ENCODE measurements at places on chromosomes 11 and 22.

DNA sequence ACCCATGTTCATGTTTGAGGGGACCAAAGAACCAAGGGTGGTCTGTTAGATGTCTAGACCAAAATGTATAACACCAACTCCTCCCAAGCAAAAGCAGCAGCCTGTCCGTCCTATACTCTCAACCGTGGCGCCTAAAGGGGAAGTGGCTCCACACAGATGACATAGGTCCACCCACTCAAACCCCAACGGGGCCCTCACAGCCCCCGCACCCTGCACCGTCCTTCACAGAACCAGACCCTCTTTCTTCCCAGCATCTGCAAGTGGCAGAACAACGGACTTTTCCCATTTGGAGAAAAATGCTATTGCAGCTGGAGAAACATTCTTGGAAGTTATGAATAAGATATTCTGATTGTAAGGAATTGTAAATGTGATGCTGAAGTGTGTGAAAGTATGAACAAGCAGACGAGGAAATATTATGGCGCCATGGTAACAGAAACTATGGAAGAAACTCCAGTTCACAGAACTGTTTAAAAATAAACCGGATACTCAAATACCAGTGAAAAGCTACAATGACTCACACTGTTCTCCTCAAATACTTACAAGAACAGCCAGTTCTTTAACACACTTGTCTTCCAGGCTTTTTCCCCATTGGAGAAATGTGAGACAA lies 76.5 kb upstream of the ARFGAP3 start:
- peak; percentile 49 for DNase-seq

DNA sequence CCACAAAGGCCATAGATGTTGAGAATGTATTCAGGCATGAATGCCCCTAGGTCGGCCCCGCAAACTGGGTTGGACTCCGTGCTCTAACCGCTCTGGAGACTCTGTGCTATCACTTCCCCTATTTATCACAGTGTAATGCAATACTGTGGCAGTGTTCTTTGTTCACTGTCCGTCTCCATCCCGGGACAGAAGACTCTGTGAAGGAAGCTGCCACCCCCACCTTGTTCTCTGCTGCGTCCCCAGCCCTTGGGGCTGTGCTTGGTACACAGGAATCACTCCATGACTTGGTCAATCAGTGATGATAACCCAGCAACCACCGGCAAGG lies 57.6 kb downstream of the TSPAN18 start:
- DNase-seq, result no peak

- peak; percentile 17 for DNase-seq
Measured at GRCh38 chr22:40764763-40765441, 54.2 kb downstream of the SLC25A17 start.

DNA sequence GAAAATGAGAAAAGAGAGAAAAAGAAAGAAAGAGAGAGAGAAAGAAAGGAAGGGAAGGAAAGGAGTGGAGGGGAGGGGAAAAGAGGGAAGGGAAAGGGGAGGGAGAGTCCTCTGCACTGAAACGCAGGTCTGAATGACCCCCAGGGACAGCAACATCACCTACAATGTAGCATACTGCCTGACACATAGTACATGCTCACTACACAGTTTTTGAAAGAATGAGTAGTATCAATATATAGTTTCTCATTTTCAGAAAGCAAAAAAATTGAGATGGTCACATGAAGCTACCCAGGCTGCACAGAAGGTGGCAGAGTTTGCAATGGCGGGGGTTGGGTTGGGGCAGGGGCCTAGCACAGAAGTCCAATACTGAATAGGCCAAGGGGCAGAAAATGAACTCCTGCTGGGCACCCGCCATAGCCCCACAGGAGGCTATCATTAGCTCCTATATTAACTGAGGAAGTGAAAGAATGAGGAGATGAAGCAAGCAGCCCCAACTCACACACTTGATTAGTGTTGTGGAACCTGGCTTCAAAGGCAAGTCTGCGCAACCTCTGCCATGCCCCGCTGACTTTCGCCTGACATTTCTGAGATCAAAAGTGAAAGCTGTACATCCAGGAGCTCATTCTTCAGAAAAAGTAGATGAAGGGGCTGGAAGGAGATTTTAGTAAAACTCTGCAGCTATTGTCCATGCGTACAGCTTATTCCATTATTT lies 241.2 kb upstream of the SYN3 start:
- DNase-seq, result no peak

GRCh38 chr11:122814401-122814800 lies 23.9 kb upstream of the CRTAM start:
- DNase-seq, result peak; percentile 22

GRCh38 chr11:130778705-130779104 lies 137.6 kb downstream of the SNX19 start:
- DNase-seq, result no peak

DNA sequence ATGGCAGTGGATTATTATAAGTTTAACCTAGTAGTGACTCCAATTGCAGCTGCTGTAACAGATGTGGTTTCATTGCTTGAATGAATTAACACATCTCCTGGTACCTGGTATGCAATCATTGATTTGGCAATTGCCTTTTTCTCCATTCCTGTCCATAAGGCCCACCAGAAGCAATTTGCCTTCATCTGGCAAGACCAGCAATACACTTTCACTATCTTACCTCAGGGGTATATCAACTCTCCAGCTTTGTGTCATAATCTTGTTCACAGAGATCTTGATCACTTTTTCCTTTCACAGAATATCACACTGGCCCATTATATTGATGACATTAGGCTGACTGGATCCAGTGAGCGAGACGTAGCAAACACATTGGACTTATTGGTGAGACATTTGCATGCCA lies 128.7 kb upstream of the ZC3H12C start:
- no peak for DNase-seq

DNA sequence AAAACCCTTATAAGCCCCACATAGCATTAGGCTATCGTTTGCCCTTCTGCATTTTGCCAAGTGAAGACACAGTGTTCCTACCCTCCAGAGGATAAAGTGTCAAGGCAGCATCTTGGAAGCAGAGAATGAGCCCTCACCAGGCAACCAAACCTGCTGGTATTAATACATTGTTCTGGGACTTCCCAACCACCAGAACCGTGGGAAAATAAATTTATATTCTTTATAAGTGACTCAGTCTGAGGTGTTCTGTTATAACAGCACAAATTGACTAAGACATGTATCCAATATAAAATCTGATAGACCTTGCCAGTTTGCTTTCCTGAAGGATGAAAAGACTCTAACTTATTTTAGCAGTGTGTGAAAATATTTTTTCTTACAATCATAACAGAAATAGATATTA lies 792.5 kb upstream of the LRRC4C start:
- DNase-seq, result no peak

DNA sequence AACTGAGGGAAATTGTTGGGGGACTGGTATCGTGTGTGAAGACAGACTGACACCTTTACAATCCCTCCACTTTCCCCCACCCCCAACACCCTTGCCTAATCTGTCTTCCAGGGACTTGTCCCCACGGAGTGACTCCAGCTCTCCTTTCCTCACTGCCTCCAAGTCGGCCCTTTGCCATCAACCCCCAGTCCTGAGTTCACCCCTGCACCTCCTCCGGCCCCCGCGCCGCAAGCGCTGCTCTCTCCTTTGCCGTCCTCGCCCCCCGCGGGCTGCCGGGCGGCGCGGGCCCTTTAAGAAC lies 183 bp upstream of the ABCG4 start:
- no peak for DNase-seq

DNA sequence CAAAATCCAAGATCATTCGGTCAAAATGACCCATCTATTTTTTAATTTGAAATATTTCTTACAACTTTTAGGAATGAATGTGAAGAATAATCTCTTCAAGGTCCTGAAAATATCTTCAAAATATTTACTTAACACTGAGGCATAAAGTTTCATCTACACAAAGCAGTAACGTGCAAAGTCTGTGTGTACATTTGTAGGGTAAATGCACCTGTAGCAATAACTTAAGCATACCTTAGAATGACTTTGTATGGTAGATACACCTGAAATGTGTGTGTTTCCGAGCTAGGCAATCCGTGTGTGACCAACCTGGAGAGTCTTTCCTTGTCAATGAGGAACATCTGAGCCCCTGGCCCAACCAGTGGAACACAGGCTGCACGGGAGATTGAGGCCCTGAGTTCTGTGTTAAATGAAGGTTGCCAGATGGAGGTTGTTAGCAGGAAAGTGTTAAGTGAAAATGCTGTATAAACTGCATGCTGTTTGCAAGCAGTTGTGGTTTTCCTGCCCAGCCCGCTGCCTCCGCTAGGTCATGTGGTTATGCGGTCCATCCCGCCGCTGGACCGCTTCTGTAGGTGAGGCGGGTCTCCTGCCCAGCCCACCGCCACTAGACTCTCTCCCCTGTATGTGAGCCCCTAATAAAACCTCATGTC lies 7.6 kb upstream of the CTR9 start:
- DNase-seq, result peak; percentile 36

GRCh38 chr11:76587820-76588454 lies 82.6 kb downstream of the LRRC32 start:
- DNase-seq, result no peak

DNA sequence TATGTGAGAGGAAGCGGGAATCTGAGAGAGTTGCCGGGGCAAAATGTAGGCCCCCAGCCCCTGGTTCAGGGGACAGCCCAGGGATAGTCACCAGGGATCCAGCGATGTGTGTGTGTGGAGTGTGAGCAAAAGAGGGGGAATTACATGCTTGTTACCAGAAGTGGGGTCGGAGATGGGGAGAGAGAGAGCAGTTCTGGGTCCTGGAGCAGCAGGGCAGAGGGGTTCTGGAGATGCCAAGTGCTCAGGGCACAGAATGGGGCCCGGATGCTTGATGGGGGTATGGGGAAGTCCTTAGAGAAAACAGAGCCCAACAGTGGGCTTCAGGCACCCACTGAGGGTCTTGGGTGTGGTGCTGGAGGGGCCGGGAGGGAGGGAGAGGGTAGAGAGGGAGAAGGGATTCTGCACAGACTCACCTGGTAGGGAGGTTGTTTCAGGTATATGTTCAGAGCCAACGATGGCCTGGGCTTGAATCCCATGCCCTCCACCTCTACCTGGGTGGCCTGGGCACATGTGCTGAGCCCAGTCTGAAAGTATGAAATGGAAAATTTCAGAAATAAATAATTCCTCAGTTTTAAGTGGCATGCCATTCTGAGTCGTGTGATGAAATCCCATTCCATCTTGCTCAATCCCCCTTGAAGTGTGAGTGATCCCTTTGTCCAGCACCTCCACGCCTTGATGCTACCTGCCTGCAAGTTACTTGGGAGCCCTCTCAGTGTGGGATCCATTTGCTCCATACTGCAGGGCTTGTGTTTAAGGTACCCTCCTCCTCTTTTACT lies 12.4 kb downstream of the SMIM38 start:
- DNase-seq, result no peak

DNA sequence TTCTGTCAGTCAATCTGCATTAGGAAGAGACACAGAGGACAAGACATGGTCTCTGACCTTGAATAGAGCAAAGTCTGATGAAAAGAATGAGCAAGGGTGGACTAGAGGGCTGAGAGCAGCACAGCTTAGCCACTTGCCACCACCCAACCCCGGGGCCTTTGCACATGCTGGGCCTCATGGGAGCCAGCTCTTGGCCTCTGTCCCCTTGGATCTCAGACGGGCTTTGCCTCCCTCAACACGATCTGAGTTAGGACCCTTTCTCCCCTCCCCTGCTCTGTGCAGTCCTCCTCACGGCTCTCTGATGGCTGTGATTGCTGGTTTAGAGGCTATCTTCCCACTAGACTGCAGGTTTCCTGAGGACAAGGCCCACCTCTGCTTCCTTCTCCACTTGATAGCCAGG lies 131.6 kb upstream of the B3GAT1 start:
- no peak for DNase-seq

- peak; percentile 68 for DNase-seq
Measured at GRCh38 chr11:65780770-65781151, at the start of gene AP5B1. AP5B1 (minus strand) TSS chr11:65780976; CDS start chr11:65780591, 385 bp downstream.

DNA sequence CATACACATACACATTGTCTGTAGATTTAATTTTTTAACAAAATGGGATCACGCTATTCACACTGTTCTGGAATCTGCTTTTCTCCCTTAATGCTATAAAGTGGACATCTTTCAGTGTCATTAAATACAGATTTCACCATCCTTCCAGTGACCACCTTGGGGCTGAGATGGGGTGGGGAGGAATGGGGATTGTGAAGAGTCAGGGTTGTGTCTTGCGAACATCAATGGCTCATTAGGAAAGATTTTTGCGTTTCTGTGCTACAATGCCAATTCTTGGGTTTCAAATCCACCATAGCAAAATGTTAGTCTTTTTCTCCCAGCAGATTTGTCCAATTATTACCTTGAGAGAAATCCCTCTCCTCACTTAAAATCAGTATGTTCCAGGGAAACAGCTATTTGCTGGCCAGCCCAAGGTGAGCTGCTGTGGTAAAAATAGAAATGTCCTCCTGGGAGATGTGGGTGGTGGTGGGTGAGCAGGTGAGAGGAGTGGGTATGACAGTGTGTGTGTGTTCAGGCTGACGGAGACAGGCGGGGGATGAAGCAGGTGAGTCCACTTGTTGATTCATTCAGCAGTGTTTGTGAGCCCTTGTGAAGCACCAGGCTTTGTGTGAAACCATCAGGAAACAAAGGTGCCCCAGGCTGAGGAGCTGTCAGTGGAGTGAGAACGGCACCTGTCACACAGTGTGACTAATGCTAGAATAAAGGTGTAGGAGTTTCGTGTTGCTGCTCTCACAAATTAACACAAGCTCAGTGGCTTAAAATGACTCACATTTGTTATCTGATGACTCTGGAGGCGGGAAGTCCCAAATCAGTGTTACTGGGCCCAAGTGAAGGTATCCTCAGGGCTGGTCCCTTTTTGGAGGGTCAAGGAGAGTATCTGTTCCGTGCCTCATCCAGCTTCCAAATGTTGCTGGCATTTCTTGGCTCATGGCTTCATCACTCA lies 1.7 kb upstream of the CBX6 start:
- peak; percentile 91 for DNase-seq

GRCh38 chr22:17205432-17205831 lies 13.8 kb downstream of the ADA2 start:
- no peak for DNase-seq

GRCh38 chr22:33844273-33844672 lies 76.0 kb downstream of the LARGE1 start:
- DNase-seq, result no peak

GRCh38 chr11:69390561-69390960 lies 90.9 kb upstream of the LINC01488 start:
- DNase-seq, result no peak

DNA sequence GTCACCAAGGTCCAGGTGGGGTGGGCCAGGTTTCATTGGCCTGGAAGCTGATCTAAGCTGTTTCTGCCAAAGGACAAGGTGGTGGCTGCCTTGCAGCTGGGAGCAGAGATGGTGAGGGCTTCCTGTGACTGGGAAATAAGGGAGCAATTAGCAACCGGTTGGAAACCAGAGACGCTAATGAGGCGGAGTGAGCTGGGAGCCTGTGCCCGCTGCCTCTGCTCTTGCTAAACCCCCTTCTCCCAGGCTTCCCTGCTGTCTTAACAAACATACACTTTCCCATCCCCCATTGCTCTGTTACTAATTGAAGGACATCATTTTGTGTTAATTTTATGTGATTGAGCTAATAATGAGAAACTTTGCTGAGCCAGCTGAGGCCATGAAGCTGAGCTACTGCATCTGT lies 121.8 kb downstream of the INSC start:
- no peak for DNase-seq
